WTC11 (cell line): ENCODE measurements at places on chromosomes 2 and 18. TPM values are rescaled to one million over a fixed set of nuclear protein-coding genes. Genes with fewer than 3 reads are reported as not detected.

Gene CAMKMT
- 20.3 to 21.3 TPM (median 20.6 TPM) in 3 replicates for total RNA-seq

DNA sequence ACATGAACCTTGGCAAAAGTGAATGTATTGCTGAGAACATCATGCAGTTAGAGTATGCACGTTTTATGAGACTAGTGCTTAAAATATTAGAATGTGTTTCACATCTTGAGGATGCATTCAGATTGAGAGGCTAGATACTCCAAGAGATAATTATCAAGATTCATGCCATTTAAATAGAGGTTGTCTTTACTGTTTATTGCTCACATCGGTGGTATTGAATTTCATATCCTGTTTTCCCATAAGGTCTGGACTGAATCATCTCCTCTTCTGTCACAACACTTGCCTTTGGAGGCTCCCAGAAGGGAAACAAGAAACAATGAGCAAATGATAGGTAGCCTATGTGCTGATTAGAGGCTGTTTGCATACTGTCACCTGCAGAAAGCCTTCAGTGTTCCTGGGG, 83.8 kb downstream of the CLHC1 start:
- DNase-seq: no peak

DNA sequence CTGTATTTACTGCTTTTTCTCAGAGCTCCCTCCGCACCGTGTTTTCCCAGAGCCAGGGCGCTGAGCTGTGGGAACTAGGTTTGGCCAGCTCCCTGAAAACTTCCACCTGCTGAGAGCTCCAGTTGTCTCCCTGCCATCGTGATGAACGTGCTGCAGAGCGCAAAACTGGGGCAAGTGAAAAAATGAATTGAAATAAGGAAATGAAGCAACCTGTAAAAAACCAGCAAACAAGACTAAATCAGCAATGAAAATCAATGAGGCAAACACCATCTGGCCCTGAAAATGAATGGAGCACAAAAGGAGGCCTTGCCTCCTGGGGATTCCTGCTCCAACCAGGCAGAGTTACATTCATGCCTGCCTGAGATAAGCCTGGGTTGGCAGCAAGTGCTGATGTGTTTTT, 129.9 kb downstream of the MARCHF4 start:
- no peak for DNase-seq

DNA sequence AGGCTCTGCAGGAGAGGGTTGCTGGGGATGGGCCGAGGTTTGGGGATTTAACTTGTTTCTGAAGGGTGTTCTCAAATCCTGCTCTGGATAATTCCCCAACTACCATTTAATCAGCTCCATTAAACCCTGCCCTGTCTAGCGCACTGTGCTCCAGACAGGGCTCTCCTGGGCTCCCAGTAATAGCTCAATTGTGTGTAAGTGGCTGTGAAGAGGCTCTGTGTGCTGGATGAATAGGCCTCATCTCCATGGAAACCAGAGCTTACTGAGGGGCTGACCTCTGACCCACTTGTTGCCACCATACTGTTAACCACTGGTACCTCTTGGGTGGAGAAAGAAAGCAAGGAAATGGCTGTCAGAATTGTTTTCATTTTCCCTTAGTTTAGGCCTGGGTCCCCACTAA, 92.9 kb downstream of the TGOLN2 start:
- DNase-seq: no peak

Gene FIGN
- 19.4 to 23.8 TPM (median 23.1 TPM) in 3 replicates for total RNA-seq

DNA sequence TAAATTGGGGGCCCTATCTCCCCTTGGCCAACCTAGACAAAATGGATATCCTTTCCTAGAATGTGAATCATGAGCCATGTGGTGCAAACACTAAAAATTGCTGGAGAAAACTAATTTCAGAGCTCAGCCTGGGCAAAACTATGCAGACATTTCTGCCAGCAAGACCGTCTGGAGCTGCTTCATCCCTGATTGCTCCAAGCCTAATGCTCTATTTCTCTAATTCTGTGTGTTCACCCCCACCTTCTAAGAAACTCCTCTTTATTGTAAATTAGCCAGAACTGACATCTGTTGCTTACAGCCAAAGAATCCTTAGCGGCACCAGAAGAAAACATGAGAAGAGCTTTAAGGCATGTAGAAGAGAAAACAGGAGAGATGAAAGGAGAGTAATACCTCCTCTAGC, 337.7 kb upstream of the CHAC2 start:
- no peak for DNase-seq

DNA sequence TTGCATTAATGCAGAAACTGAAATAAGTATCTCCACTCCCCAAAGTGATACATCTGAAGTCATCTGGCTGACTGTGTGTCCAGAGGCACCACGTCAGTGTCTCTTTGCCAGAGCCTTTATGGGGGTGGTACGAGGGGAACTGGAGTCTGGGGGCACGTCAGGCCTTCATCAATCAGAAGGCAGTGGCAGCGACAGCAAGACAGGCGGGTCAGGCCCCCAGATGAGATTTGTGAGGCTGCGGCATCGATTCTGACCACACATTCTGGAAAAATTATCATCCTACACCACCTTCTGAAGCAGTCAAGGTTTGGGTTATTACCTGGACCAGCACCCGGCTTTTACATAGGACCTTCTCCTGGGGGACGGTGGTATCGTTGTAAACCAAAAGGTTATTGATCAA, 223.6 kb downstream of the GBX2 start:
- no peak for DNase-seq

DNA sequence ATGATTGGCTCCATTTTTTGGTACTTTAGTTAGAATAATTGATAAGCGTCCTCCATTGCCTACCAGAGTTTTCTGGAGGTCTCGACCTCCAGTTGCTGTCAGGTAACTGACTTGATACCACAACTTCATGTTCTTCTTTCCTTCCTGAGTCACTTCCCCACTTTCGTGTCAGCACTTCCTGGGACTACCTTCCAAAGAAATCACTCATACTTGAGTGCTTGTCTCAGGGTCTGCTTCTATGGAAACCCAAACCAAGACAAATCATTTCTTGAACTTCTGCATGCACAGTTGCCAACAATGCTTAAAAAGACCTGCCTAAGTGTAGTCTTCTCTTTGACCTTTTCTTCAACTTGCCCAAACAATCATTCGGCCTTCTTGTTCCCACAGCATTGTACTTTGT, 210.3 kb upstream of the ETAA1 start:
- no peak for DNase-seq
